ENCODE measurements at places on chromosomes 4 and X.

- H3K27ac ChIP-seq, result no peak overlapping the region
- no peaks in the 10 kb centered on the region for H3K4me1 ChIP-seq
- no peak for DNase-seq
- no peaks in the 10 kb centered on the region for H3K27me3 ChIP-seq
Measured at GRCh38 chrX:107199491-107199890, 6.7 kb downstream of the NUP62CL start.

DNA sequence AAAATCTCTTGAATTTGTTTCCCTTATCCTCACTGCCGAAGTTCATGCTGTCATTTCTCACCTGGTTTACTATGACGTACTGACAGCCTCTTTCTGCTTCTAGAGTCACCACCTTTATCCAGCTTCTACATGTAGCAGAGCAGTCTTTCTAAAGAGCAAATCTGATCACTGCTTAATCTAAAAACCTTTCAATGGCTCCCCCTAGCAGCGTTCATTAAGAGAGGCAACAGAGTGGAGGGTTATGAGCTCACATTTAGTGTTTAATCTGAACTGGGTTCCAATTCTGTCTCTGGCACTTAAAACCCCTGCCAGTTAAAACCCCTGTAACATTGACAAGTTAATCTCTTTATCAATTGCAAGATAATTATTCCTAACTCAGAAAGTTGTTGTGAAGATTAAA is 4.4 kb downstream of the RBPJ start:
- H3K4me3 ChIP-seq, result no peak overlapping the region
- H3K27me3 ChIP-seq, result no peaks in the 10 kb centered on the region
- H3K27ac ChIP-seq, result no peak overlapping the region
- peaks cover 67% of the 10 kb centered on the region for H3K4me1 ChIP-seq
- no peaks in the 10 kb centered on the region for H3K36me3 ChIP-seq

GRCh38 chr4:152651473-152652060 is 28.2 kb downstream of the TMEM154 start:
- H3K36me3 ChIP-seq, result no peaks in the 10 kb centered on the region

- no peaks in the 10 kb centered on the region for H3K4me1 ChIP-seq
- no peak overlapping the region for H3K4me3 ChIP-seq
- no peaks in the 10 kb centered on the region for H3K27me3 ChIP-seq
- no peak for DNase-seq
Measured at GRCh38 chrX:80246271-80246670, 174.0 kb upstream of the TENT5D start.

DNA sequence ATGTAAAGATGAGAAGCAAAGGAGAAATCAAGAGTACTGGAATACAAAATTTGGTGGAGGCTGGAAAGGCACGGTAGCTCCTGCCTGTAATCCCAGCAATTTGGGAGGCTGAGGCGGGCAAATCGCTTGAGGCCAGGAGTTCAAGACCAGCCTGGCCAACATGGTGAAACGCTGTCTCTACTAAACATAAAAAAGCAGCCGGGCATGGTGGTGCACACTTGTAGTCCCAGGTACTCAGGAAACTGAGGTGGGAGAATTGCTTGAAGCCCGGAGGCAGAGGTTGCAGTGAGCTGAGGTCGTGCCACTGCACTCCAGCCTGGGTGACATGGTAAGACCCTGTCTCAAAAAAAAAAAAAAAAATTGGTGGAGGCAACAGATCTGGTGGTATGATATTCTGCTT is 1086.0 kb downstream of the NLGN4X start:
- H3K27me3 ChIP-seq, result no peaks in the 10 kb centered on the region
- H3K4me3 ChIP-seq, result no peak overlapping the region
- no peaks in the 10 kb centered on the region for H3K4me1 ChIP-seq
- no peak for DNase-seq
- H3K36me3 ChIP-seq, result no peaks in the 10 kb centered on the region

GRCh38 chrX:149286940-149287349 is 218.2 kb downstream of the IDS start:
- no peak overlapping the region for H3K4me3 ChIP-seq
- H3K27me3 ChIP-seq, result no peaks in the 10 kb centered on the region

- no peaks in the 10 kb centered on the region for H3K36me3 ChIP-seq
- DNase-seq, result no peak
- H3K27me3 ChIP-seq, result no peaks in the 10 kb centered on the region
- no peak overlapping the region for H3K4me3 ChIP-seq
- peaks cover 11% of the 10 kb centered on the region for H3K4me1 ChIP-seq
Measured at GRCh38 chr4:101135371-101136010, 211.8 kb downstream of the PPP3CA start.

- H3K4me3 ChIP-seq, result no peak overlapping the region
- no peak for DNase-seq
- no peaks in the 10 kb centered on the region for H3K27me3 ChIP-seq
- H3K27ac ChIP-seq, result peak overlapping the region; percentile 42
- no peaks in the 10 kb centered on the region for H3K36me3 ChIP-seq
Measured at GRCh38 chr4:57501720-57502119, 391.5 kb upstream of the IGFBP7 start.

GRCh38 chrX:107845625-107846024 is 20.0 kb downstream of the MID2 start:
- H3K27ac ChIP-seq, result no peak overlapping the region
- peaks cover 11% of the 10 kb centered on the region for H3K36me3 ChIP-seq
- DNase-seq, result no peak

GRCh38 chr4:185797596-185798338 is 14.2 kb downstream of the SORBS2 start:
- no peak overlapping the region for H3K4me3 ChIP-seq
- H3K27ac ChIP-seq, result no peak overlapping the region
- DNase-seq, result no peak
- H3K36me3 ChIP-seq, result no peaks in the 10 kb centered on the region

GRCh38 chr4:144709793-144710525 is 64.0 kb downstream of the HHIP start:
- no peak overlapping the region for H3K4me3 ChIP-seq
- H3K27ac ChIP-seq, result no peak overlapping the region
- no peaks in the 10 kb centered on the region for H3K36me3 ChIP-seq

GRCh38 chrX:64184396-64184795 is 21.1 kb downstream of the AMER1 start:
- H3K36me3 ChIP-seq, result no peaks in the 10 kb centered on the region
- H3K27ac ChIP-seq, result no peak overlapping the region
- H3K4me3 ChIP-seq, result no peak overlapping the region
- no peak for DNase-seq
- H3K4me1 ChIP-seq, result no peaks in the 10 kb centered on the region
- H3K27me3 ChIP-seq, result no peaks in the 10 kb centered on the region

DNA sequence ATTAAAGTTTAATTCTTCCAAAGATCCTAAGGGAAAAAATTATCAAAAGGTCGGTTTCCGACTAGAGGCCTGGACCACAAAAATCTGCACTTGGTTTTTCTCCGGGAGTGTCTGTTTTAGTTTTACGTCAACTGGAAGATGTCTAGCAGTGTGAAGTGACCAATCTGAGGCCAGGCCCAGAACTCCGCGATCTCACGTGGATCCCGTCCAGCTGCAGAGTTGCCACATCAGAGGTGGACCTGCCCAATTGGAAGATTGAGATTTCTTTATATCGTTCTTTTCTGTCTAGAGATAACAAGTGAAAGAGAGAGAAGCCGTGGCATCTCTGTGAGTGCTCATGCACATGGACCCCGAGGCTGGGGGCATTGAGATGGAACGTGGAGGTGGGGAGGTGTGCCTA is 115.8 kb downstream of the AFF1 start:
- peak overlapping the region; percentile 84 for H3K27ac ChIP-seq
- H3K4me3 ChIP-seq, result no peak overlapping the region
- H3K36me3 ChIP-seq, result no peaks in the 10 kb centered on the region

DNA sequence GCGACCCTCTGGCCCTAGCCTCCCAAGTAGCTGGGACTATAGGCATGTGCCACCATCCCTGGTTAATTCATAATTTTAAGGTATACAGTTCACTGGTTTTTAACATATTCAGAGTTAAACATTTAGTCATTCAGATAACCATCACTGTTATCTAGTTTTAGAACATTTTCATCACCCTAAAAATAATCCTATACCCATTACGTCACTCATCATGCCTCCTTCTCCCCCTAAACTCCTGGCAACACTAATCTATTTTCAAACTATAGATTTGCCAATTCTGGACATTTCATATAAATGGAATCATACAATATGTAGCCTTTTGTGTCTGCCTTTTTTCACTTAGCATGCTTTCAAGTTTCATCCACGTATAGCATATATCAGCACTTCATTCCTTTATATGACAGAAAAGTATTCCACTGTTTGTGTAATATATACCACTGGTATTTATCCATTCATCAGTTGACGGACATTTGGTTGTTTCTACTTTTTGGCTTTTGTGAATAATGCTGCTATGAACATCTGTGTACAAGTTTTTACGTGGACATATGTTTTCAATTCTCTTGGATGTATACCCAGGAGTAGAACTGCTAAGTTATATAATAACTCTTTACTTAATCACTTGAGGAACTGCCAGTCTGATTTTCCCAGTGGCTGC is 32.0 kb upstream of the RPS3A start:
- no peak overlapping the region for H3K27ac ChIP-seq
- no peaks in the 10 kb centered on the region for H3K36me3 ChIP-seq
- no peaks in the 10 kb centered on the region for H3K4me1 ChIP-seq
- no peak for DNase-seq
- H3K27me3 ChIP-seq, result no peaks in the 10 kb centered on the region

Data from sigmoid colon (tissue), 7 donors.